ENCODE measurements at places on chromosomes 5 and 9.

GRCh38 chr9:2208991-2209390 lies 193.8 kb downstream of the SMARCA2 start:
- DNase-seq = no peak

DNA sequence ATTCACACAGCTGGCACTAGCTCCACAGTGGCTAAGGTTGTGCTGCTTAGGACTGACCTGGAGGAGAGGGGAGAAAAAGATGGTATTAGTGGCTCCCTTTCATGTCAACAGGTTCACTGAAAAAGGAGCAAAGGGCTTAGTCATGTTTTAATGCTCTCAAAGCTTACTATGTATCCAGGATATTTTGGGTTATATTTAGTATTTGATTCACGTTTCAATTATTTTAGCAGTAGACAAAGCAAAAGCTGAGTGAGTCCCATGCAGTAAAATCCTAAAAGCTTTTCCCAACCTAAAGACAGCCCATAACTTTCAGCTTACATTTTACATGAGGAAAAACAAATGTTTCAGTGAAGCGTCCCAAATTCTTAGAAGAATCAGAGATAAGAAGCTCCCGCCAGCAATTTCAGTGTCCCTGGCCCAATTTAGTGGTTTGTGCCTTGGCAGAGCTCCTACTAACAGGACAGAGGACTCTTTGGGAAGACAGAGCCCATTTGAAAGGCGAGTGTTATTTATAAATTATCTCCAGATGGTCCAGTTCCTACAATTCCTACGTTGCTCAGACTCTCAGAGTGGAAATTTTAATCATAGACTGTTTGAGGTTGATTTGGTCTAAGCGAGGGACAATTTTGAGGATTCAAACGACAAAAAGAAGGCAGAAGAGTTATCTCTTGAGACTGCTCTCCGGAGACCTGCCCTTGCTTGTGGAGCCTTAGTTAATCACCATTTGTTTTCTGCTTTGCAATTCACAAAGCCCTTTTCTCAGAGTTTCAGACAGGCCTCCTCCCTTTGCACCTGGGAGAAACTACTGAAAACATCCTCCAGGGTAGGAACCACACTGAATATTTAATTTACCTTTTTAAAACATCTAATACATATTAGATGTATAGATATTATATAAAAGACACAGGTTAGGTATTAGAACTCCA lies 225.0 kb upstream of the ANKRD55 start:
- no peak for DNase-seq

- no peak for DNase-seq
Measured at GRCh38 chr9:75930730-75931321, 40.4 kb downstream of the PCSK5 start.

DNA sequence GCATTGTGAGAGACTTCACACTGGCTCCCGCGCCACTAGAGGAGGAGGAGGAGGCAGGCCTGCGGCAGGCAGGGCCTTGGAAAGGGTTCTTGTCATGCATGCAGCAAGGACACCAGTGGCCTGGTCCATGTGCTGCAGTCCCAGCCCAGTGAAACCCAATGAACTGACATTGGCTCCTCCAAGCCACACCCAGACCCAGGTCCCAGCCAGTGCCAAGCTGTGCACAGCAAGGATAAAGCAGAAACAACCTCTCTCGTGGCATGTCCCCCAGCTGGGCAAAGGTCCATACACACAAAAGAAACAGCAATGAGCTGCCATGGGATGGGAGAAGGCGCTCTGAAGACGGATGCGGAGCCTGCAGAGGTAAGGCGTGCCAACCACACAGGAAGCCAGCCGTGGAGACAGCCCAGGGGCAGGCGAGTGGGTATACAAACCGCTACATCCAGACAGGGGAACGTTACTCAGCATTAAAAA lies 89.2 kb downstream of the SEMA4D start:
- DNase-seq = peak; percentile 56

DNA sequence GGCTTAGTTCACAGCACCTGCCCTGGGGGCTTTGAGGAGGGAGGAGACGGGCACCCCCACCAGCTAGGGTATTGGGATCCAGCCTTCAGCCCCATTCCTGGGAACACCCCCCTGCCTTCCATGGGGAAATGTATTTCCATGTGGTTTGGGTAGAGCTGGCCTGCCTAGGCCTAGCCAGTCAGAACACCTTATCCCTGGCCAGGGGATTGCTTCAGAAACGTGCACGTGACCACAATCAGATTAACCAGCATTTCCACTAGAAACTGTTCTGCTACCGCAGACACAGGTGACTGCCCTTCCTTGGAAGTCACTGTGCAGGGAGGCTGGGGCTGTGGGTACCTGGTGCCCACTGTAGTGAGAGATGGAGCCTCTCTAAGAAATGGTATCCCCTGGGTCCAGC lies 14.0 kb downstream of the BBLN start:
- no peak for DNase-seq

- no peak for DNase-seq
Measured at GRCh38 chr5:150206098-150206778, 16.4 kb downstream of the SLC6A7 start.

DNA sequence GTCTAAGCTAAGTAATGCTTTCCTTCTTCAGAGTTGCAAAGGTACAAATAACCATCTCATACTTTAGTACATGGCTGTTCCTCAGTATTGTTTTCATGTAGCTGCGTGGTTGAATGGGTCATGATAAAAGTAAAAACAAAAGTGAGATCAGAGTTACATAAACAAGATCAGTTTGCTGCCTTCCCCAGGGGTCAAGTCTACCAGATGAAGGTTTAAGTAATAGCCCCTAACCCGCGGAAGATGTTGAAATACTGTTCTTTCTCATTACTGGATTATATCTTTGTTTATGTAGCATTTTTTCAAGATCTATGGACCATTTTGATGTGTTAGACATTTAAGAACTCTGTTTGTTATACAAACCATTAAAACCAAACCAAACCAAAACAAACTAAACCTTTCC lies 34.1 kb upstream of the ARRDC3 start:
- DNase-seq = no peak

GRCh38 chr5:12292610-12293204 lies 388.5 kb upstream of the CTNND2 start:
- peak; percentile 19 for DNase-seq

DNA sequence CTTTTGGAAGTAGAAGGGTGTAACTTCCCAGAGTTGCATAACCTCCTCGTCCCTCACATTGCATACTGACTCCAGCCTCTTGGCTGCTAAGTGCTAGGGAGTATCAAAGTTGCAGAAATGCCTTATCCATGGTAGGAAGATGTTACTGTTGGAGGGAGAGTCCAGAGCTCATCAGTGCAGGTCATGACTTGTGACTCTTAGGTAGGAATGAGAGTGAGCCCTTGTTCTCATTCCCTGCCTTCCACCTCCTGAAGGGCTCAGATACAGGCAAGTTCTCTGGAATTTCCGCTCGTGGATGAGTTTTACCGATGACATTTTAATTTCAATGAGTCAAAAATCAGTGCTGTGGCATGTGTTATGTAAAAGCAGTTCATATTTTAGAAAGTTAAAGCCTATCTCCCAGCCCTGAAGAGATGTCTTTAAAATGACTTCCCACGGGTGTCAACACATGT lies 17.0 kb downstream of the IRX1 start:
- DNase-seq = peak; percentile 37

- peak; percentile 2 for DNase-seq
Measured at GRCh38 chr5:30040488-30041118, 1152.9 kb upstream of the CDH6 start.

DNA sequence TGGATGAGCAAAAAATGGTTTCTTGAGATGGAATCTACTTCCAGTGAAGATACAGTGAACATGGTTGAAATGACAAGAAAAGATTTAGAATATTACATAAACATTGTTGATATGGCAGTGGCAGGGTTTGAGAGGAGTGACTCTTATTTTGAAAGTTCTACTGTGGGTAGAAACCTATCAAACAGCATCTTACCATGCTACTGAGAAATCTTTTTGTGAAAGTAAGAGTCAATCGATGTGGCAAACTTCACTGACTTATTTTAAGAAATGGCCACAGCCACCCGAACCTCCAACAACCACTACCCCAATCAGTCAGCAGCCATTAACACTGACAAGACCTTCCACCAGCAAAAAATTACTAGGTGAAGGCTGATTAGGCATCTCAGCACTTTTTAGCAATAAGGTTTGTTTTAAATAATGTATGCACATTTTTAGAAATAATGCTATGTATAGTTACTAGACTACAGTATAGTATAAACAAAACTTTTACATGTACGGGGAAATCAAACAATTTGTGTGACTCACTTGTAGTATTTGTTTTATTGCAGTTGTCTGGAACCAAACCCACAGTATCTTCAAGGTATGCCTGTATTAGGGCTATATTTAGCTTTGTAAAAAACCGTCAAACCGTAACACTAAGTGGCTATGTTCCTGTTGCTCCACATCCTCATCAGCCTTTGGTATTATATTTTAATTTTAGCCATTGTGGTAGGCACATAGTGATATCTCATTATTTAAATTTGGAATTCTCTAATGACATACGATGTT lies 30.6 kb upstream of the ADAMTS6 start:
- DNase-seq = no peak

DNA sequence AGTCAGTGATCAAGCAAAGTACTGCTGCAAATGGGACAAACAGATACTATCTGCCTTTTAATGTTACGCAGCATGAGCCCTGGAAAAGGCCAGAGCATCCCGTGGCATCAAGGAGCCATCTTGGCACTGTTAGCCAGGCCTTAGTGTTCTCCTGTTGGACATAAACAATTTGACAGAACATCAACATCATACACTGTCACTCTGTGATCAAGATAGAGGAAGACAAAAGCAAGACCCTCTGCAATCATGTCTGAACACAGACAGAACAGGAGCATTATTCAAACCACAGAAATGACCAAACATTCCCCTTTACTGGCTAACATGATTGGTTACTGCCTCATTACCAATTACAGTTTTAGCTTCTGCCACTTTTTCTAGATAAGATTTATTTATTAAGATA lies 21.2 kb upstream of the ROPN1L start:
- DNase-seq = no peak

DNA sequence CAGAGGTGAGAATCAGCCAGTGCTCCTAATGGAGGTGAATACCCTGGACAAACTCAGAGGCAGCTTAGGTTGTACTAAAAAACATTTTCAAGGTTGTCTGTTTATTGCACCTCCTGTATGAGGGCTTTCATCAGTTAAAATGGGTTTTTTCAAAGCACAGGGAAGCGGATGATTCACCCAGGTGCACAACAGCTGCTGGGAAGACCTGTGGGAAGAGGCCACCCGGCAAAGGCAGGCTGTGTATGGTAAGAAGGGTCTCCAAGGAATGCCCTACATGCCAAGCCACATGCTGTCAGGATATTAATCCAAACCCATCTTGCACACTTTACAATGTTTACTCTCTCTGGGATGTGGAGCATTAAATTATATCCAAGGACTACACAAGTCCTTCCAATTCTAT lies 14.7 kb downstream of the SIL1 start:
- DNase-seq = no peak

DNA sequence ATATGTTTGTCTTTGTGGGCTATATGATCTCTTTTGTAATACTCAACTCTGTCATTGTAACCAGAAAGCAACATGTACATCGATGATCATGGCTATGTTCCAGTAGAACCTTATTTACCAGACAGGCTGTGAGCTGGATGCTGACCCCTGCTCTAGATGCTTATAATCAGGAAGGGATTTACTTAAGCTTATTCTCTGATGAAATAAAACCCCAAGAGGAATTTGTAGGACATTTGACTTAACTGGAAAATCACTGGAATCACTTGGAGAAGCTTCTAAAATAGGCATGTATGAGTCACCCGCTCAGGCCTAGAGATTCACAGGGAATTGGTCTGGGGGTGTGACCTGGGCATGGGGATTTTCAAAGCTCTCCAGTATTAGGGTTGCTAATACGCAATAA lies 285.8 kb upstream of the ZNF608 start:
- DNase-seq = no peak

DNA sequence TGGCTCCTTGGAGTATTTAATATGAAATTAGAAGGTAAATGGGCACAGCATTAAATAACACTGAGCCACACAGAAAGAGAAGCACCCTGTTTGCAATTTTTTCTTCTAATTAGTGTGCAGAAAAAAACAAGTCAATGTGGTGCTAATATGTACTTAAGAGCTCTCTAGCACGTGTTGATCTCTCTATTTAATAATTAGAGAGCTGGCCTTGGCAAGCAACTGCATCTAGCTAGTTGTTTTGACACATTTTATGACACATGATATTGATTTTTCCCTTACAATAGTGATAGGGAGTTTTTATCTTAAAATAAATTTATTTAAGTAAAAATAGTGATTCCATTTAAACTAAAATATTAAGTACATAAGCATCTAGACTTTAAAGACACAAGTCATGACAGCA lies 54.5 kb upstream of the NUDT12 start:
- DNase-seq = no peak

DNA sequence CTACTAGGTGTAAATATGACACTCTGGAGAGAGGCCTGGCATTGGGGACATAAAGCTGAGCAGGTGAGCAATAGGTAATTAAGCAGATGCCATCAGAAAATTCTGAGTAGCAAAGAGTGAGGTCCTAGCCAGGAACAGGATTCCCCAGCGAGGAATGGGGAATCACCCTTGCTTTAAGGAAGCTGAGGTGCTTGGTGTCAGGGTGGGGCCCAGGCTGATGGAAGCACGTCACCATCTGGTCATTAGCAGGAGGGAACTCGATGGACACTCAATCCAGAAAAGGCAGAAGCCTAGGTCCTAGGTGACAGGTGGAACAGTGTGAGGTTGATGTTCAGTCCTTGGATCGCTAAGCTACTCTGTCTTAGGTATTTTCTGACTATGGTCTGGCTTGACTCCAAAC lies 562.7 kb upstream of the DAP start:
- no peak for DNase-seq

DNA sequence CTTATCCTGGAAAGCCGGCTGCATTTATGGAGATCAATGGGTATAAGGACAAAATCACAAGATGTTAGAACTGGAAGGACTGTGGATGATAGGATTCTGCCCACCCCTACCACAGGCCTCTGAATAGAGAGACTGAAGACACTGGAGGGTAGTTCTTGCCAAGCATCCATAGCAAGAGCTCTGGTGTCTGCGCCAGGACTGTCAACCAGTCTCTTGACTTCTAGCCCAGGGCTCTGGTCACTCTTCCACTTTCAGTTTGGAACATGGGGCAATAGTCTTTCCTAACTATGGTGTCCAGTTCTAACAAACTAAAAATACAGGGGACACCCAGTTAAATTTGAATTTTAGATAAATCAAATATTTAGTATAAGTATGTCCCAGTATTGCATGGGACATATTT lies 23.4 kb downstream of the LARP1 start:
- no peak for DNase-seq

- DNase-seq = peak; percentile 11
Measured at GRCh38 chr5:164504141-164504772, 998.8 kb downstream of the MAT2B start.

GRCh38 chr9:86575825-86576525 lies 221.8 kb upstream of the TUT7 start:
- DNase-seq = no peak

Measured in Daoy (cell line).